T-helper 1 cell (primary cell): ENCODE measurements at places on chromosomes 11 and 22.

- no peak for DNase-seq
Measured at GRCh38 chr22:26892166-26893041, 235.0 kb downstream of the MIAT start.

DNA sequence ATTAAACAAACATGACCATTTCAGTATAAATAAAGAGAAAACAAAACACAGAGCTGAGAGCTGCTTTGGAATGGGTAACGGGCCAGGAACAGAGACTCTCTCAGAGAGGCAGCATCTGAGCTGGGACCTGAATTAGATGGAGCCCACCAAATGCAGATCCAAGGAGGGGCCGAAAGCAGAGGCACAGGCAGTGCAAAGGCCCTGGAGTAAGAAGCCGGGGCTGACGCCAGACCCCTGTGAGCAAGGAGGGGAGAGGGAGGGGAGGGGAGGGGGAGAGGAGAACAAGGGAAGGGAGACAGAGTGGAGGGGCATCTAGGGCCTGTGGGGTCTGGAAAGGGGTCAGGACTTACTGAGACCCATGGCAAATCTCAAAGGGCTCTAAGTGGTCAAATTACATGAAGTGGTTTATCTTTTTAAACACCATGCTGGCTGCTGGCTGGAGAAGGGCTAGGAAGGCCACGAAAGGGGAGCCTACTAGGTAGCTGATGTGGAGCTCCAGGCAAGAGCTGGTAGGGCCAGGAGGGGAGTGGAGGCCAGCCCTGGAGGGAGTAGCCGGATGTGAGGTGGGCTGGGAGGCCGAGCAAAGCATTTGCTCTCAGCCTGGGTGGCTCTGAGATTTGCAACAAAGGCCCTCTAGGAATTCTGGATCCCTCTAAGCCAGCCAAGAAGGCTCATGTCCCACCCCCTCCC, 3.2 kb downstream of the OSBPL5 start:
- no peak for DNase-seq

DNA sequence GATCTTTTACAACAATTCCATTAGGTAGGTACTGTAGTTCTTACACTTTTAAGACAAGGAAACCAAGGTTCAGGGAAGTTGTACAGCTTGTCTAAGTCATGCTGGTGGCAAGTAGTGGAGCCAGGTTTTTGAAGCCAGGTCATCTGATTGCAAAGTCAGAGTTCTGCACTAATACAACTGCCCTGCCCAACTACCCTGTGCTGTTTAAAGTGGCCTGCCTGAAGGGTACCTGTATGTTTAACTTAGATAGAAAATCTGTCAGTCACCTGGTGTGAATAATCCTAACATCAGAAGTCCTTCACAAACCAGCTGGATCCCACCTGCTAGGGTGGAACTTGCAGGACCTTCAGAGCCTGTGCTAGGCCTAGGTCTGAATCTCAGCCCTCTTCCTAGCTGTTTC, 44.2 kb downstream of the ARFGAP2 start:
- DNase-seq: no peak

DNA sequence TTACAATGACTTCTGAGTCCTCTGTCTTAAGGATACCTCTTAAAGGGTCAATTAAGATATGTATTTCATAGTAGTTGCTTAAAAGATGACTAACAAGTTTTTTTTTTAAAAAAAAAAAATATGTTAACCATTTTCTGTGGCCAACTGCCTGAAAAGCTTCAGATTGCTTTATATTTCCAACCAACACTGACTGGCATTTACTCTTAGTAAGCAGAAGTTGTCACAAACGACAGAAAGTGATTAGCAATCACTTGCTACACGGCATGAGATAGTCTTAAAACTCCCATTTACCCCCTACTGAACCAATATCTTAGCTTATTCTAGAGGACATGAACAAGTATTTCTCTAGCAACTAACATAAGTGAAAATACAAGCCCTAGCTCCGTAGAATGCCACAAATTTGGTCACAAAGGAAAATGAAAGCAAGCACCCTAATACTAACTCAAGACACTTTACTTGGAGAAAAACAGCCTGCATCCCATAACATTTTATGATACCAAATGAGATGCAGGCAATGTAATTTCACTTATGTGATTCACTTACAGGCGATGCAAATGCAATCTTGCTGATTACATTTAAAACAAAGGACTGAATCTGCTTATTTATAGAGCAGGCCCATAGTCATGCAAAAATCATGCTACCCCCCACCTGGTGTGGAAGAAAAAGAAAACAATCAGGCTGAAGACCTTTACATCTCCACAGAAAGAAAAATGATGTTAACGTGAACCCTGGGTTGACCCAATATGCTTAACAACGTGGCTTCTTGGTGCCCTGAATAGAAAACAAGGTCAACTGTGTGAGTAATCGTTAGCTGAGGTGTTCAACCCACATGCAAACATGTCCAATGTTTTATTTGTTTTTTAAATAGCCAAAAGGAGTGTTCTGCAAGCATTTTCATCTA, 25.7 kb downstream of the MPPED2 start:
- no peak for DNase-seq
